ENCODE measurements at places on chromosomes 12 and 14.
A peak's percentile ranks its signal among the peaks of the same experiment; 100 is the strongest.

GRCh38 chr12:131147894-131148293, 194.2 kb downstream of the ADGRD1 start:
- DNase-seq: peak; percentile 43

- DNase-seq: no peak
Observed at GRCh38 chr12:26251600-26251999, 56.2 kb downstream of the SSPN start.

DNA sequence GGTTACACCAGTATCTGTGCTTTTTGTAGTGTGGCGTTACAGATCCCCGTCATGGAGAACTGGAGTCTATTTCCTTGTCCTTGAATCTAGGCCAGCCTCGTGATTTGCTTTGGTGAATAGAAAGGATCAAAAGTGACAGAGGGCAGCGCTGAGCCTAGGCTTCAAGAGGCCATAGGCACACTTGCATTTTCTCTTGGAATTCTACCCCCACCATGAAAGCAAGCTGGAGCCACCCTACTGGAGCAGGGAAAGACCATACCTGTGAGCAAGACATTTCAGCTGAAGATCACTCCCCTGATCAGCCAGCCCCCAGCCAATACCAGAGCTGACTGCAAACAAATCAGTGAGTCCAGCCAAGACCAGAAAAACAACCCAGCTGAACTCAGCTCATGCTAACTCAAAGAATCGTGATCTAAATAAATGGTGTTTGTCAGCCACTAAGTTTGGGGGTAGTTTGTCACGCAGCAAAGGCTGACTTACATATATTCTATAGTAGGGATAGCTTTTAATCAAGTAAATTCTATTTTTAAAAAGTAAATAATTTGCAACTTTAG, 521.9 kb upstream of the TBX3 start:
- DNase-seq: no peak

- DNase-seq: no peak
Observed at GRCh38 chr12:105492591-105493545, 162.4 kb downstream of the C12orf75 start.

DNA sequence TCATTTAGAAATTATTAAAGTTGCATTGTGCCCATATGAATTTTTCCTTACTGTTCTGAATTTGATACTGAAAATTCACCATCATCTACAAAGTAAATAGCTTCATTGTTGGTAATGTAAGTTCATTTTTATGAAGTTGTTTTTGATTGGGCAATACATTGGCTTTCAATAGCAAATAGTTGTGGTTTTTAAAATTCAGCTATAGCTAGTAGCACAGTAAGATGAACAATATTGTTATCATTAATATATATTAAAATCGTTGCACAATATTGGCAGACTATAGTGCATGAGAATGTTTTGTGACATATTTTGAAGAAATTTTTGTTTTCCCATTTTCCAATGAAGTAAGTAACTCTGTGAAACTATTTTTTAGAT, 575.0 kb downstream of the PRKD1 start:
- no peak for DNase-seq

DNA sequence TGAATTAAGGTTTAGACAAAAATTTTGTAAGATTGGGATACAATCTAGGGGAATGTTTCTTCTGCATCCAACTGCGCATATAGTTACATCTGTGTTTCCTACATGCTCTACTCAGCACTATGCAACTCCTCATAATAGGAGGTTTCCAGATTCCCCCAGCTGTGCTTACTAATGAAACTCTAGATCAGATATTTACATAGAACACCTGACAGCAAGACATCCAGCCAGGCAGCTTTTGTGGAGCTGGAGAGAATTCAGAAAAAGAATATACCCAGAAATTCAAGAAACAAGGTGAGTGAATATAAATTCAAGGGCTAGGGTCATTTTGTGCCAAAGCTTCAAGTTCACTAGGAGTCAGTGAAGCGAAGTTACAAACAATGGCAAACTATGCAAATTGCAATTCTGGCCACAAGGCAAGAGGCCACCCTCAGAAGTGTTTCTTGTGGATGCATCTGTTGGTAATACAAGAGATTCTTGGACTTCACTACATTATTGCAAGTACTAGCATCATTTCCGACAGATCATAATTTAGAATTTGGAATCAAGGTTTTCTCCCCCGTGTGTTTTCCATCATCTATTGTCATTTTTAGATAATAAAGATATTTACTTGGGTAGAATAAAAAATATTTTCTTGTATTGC, 341.2 kb upstream of the NAV3 start:
- DNase-seq: no peak

- no peak for DNase-seq
Observed at GRCh38 chr12:88242939-88243338, 100.8 kb downstream of the TMTC3 start.

GRCh38 chr12:123150275-123150743, 581 bp downstream of the PITPNM2 start:
- no peak for DNase-seq

GRCh38 chr14:96934638-96935330, 137.6 kb downstream of the VRK1 start:
- DNase-seq: no peak

DNA sequence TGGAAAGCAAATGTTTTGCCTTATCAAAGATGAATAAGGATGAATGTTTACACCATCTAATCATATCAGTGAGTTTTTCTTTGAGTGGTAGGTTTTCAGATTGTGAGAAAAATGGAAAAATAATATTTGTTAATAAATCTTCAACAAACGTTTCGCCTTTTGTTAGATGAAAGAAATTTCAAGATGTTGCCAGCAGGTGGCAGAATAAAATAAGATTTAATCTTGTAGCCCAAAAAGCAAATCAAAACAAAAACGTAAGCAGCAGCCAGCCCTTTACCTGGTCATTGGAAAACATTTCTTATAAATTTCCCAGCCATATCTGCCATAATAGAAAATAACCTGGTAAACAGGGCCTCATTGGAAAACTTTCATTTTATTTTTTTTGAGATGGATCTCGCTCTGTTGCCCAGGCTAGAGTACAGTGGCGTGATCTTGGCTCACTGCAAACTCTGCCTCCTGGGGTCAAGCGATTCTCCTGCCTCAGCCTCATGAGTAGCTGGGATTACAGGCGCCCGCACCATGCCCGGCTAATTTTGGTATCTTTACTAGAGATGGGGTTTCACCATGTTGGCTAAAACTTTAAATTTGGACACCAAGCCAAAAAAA, 15.4 kb upstream of the TMEM120B start:
- DNase-seq: no peak

DNA sequence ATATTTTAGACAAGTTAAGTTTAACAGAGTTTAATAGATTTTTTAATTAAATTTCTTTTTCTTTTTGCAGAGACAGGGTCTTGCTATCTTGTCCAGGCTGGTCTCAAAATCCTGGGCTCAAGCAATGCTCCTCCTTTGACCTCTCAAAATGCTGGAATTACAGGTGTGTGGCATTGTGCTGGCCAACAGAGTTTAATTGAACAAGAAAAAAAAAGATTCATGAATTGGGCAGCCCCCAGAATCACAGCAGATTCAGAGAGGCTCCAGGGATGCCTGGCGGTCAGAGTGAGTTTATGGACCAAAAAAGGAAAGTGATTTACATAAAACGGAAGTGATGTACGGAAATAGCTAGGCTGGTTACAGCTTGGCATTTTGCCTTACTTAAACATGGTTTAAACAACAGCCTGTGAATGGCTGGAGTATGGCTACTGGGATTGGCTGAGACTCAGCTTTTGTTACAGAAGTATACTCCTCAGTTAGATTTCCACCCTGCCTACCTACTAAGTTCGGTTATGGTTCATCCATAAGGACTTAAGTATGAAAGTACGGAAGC, 14.5 kb upstream of the TESPA1 start:
- DNase-seq: no peak

- DNase-seq: peak; percentile 44
Observed at GRCh38 chr12:24979329-24979728, 30.4 kb upstream of the BCAT1 start.

GRCh38 chr14:81455390-81455789, 55.3 kb upstream of the STON2 start:
- no peak for DNase-seq

DNA sequence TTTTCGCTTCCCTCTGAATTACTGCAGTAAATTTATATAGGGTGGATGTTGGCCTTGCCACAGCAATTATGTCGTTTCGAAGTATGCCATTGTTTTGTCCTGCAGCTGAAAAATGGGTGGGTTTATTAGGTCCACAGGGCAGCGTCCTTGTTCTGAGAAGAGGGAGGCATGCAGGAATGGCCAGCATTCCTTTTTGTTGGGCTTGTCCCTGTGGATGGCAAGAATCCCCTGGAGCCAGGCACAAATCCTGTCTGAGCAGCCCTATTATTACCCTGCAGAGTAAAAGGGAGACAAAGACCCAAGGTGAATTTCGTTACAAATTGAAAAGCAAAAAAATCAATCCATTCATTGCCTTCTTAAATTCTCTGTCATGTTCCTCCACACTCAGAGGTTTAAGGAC, 88.1 kb downstream of the CHST11 start:
- no peak for DNase-seq

DNA sequence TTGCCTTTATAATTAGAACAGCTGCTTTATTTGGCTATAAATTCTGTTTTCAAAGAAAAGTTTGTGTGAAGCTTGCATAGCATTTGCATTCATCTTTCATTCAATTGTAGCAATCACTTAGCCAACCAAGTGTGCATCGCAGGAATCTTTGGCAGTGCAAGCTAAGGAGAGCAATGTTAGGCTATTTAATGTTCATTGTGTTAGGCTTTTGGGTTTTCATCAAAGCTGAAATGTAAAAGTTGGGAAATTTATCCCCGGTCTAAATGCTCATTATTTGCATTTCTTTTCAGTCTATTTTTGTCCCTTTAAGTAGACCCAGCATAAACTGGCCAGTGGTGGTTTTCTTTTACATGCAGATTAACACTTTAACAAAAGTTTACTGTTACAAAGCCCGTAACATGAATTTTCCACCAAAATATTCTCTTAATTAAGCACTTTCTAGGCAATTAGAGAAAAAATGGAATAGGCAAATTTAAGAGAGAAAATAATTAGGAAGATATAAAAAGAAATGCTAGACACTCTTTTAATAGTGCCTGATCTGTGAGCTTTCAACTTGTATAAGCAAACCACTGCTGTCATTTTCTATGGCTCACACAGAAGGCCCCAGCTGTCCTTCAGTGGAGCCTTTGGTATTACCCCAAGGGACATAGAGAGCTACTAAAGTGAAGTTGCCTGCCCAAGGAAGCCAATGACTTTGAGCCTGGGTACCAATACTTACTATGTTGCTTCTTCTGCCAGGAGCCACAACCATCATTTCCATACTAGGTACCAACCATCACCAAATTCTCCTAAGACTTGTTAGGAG, 898.9 kb upstream of the SEL1L start:
- DNase-seq: no peak

DNA sequence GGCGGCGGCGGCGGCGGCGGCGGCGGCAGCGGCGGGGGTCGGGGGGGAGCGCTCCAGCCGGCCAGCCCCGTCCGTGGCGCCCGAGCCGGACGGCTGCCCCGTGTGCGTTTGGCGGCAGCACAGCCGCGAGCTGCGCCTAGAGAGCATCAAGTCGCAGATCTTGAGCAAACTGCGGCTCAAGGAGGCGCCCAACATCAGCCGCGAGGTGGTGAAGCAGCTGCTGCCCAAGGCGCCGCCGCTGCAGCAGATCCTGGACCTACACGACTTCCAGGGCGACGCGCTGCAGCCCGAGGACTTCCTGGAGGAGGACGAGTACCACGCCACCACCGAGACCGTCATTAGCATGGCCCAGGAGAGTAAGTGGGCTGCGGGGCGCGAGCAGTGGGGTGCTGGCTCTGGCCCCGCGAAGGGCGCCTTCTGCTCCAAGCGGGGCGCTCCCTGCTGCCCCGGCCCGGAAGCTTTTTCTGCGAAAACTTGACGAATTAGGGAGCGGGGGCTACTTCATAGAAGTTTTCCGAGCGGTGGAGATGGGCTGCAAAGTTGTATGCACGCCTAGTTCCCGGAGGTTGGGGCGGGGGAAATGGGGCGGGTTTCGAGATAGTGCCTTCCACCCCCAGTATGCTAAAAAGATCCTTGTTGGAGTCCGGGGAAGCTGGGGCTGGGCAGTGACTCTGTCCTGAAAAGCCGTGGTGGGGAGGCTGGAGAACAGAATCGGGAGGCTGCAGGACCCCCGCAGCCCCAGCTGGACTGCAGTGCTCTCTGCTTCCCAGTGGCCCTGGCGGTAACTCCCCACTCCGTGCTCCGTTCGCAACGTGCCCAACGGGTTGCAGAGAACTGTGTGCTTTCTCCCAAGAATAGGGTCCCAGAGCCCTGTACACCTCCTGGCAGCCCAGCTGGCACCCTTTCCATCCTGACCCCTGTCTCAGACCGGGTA, 751 bp downstream of the GDF11 start:
- peak; percentile 72 for DNase-seq

- no peak for DNase-seq
Observed at GRCh38 chr12:3998968-3999792, 126.0 kb upstream of the PARP11 start.

GRCh38 chr12:23211384-23212320, 586.7 kb downstream of the ETNK1 start:
- no peak for DNase-seq

DNA sequence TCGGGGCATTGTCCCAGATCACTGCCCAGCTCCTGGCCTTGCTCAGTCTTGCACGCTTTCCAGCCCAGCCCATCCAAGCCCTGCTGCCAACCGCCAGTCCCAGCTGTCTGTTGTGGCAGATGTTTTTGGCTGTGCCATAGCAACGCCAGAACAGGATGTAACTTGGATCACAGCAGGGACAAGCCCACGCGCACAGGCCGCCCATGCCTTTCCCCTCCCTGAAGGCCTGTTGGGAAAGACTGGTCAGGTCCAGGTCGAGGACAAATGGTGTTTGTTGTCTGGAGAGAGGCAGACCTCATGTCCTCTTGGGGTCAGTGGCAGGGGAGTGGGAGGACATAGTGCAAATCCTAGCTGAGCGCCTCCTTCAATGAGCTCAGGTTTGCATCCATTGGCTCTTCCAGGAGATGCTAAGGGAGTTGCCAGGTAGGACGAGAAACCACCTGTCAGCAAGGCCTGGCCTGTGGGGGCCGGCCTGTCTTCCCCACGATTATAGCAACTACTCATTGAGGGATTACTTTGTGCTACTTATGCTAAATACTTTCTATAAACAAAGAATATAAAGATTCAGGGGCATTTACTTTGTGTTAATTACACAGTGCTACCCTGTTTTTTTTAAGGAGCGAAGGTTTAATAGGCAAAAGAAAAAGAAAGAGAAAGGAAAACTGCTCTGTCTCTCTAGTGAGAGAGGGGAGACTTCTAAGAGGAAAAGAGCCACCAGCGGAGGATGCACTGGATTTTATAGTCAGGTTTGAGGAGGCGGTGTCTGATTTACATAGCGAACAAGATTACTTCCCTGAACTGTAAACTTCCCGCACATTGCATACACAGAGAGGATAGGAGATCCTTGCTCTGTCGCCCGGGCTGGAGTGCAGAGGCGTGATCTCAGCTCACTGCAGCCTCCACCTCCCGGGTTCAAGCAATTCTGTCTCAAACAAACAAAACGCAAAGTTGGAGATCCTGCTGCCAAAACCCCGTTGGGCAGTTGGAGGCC, 42.8 kb upstream of the CORO1C start:
- peak; percentile 16 for DNase-seq

- DNase-seq: no peak
Observed at GRCh38 chr12:67623259-67623658, 25.3 kb upstream of the DYRK2 start.

- no peak for DNase-seq
Observed at GRCh38 chr14:44866770-44867169, 95.0 kb downstream of the KLHL28 start.
